ENCODE measurements at places on chromosomes 3 and 15.

DNA sequence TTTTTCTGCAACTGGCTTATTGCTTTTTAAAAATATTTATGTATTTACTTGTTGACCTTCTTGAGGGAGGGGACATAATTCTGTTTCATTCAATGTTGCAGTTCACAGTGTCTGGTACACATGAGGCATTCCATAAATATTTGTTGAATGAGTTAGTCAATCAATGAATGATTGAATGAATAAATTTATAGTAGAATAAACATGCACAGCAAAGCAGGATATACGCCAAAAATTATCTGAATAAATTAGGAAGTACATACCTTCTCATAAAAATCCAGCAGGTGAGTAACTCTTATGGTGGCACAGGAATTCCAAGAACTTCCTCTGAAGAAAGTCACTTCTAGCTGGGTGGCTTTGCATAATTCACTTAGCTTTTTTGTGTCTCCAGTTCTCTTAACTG, 469.4 kb upstream of the ATP11B start:
- DNase-seq = no peak

GRCh38 chr3:70820397-70820796, 508.0 kb upstream of the MDFIC2 start:
- DNase-seq = no peak

DNA sequence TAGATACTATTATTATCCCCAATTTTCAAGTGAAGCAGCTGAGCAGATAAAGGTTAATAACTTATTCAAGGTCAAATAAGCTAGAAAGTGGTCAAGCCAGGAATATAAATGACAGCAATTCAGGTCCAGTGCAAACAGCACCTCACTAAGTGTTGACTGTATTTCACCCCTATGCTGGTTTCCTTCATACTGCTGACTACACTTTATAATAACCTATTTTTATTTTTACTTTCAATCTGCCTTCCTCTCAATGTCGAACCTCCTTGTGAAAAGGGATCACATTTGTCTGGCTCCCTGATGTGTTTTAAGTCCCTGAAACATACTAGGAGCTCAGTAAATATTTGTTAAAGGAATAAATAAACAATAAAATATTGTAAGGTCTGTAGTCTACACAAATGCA, 146.1 kb downstream of the NAALADL2 start:
- DNase-seq = no peak

DNA sequence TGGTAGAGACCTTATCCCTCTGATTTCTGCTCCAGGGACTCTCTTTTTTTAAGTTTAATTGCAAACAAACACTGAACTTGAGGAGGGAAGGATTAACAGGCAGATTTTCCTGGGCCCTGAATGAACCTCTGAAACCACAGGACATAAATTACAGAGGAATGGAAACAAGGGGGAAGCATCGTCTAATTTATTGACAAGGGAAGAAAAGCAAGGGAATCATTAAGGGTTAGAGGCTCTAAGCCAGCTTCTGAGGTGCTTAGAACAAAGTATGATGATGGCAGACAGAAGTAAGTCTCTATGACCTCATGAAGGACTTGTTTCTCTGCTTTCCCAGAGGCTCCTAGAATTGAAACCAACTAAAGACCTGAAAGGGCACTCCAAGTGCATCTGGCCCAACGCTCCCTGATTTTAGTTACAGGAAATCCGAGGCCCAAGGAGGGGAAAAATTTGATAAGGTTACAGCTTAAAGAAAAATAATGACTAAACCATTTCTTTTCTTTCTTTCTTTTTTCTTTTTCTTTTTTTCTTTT, 244.7 kb upstream of the NR2E3 start:
- no peak for DNase-seq

- no peak for DNase-seq
Measured at GRCh38 chr15:38084289-38084688, 149.8 kb downstream of the TMCO5A start.

- DNase-seq = no peak
Measured at GRCh38 chr3:15882577-15882976, 84.8 kb upstream of the ANKRD28 start.
